ENCODE measurements at places on chromosomes 3 and 15.

DNA sequence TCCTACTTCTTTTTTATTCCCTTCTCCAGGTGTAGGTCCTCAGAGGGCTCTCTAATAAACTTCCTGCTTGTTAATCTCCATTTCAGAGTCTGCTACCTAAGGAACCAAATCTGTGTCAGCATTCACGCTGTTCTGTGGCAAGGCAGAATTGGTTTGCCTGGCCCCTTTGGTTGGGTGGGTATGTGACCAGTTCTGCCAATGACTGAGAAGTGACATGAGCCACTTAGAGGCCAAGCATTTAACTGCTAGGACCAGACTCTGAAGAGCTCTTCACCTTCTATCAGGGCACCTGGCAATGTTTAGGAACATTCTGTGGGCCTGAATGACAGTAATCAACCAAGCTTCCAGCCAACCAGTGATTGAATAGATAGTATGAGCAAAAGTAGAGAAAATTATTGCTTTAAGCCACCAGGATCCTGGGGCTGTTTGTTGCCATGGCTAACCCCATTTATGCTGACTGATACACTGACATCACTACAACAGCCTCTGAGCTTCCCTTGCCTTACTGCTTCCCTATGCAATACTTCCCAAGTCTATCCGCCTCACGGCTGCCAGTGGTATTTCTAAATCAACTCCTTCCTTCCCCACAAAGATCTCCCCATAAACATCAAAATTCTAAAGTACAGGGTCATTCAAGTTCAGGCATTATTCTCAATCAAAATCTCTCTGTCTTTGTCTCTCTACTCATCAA, 7.6 kb downstream of the FRMD4B start:
- no peak for DNase-seq

- DNase-seq, result no peak
Measured at GRCh38 chr15:42932833-42933515, 12.4 kb upstream of the TTBK2 start.

DNA sequence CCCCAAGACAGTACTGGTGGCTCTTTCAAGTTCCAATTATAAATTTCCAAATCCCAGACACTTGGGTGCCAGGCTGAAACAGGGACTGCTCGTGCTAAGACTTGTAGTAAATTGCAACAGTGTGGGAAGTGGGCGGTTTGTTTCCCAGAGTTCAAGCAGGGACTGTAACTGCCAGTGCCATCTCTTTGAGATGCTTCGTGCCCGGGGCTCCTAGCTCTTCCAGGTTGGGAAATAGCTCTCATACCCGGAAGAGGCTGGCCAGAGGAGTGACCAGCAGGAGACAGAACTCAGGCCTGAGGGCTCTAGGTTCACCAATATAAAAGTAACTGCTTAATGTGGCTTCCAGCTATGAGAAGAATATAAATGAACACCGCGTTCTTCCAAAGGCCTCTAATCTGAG, 54.0 kb upstream of the NEO1 start:
- no peak for DNase-seq

DNA sequence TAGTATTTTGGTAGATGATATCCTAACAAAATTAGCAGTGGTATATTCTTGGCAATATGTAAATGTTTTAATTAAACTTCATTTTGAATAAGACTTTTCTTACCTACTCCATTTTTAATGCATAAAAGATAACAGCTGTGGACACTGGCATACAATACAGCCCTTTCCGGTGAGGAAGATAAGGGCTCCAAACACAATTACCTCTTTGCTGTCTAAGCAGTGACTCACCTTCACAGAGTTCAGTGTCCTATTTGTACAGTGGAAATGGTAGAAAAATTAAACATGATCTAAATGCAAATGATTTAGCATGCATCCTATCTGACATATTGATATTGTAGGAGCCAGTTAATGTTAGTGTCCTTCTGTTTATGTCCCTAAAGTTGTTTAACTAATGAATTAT, 969.4 kb downstream of the PLOD2 start:
- no peak for DNase-seq

- no peak for DNase-seq
Measured at GRCh38 chr15:92056875-92057274, 203.4 kb downstream of the SLCO3A1 start.

GRCh38 chr3:197960694-197961581, 921 bp downstream of the LMLN start:
- DNase-seq, result no peak

- no peak for DNase-seq
Measured at GRCh38 chr3:2790266-2790815, 319.8 kb downstream of the IL5RA start.

GRCh38 chr3:41317718-41318117, 118.4 kb downstream of the CTNNB1 start:
- DNase-seq, result no peak

DNA sequence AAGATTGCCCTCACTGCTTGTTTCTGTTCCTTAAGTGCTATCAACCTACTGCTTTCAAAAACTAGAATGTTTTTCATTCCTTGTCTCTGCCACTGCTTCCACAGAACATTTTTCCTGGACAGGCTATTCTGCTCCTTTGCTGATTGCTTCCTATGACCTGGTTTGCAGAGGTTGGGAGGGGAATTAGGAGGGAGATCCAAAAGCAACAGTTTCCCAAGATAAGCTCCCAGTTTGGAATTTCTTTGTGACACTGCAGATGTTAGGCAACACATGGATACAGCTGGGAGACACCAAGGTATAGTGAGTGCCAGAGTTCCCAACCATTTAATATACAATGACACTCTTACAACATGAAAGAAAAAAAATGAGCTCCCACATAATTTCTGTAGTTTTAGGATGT, 1036.5 kb downstream of the ROBO2 start:
- no peak for DNase-seq

GRCh38 chr3:144106970-144107369, 135.3 kb downstream of the DIPK2A start:
- no peak for DNase-seq
